Natural killer cell (primary cell): ENCODE measurements at places on chromosomes 3 and 15.

- DNase-seq, result no peak
These were observed 189.2 kb downstream of the TP63 start for GRCh38 chr3:189820365-189820720.

- DNase-seq, result no peak
These were observed 417.4 kb upstream of the NAALADL2 start for GRCh38 chr3:174441588-174442301.

DNA sequence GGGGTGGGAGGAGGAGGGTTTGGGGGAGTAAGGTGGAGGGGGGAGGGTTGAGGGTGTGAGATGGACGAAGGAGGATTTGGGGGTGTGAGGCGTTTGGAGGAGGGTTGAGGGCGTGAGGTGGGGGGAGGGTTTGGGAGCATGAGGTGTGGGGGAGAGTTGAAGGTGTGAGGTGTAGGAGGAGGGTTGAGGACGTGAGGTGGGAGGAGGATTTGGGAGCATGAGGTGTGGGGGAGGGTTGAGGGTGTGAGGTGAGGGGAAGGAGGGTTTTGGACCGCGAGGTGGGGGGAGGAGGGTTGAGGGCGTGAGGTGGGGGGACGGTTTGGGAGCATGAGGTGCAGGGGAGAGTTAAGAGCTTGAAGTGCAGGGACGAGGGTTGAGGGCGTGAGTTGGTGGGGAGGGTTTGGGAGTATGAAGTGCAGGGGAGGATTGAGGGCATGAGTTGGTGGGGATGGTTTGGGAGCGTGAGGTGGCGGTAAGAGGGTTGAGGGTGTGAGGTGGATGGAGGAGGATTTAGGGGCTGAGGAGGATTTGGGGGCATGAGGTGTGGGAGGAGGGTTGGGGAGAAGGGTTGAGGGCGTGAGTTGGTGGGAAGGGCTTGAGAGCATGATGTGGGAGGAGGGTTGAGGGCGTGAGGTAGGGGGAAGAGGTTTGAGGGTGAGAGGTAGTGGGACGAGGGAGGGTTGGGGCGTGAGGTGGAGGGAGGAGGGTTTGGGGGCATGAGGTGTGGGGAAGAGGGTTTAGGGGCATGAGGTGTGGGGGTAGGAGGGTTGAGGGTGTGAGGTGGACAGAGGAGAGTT, 1.2 kb downstream of the MLF1 start:
- no peak for DNase-seq

DNA sequence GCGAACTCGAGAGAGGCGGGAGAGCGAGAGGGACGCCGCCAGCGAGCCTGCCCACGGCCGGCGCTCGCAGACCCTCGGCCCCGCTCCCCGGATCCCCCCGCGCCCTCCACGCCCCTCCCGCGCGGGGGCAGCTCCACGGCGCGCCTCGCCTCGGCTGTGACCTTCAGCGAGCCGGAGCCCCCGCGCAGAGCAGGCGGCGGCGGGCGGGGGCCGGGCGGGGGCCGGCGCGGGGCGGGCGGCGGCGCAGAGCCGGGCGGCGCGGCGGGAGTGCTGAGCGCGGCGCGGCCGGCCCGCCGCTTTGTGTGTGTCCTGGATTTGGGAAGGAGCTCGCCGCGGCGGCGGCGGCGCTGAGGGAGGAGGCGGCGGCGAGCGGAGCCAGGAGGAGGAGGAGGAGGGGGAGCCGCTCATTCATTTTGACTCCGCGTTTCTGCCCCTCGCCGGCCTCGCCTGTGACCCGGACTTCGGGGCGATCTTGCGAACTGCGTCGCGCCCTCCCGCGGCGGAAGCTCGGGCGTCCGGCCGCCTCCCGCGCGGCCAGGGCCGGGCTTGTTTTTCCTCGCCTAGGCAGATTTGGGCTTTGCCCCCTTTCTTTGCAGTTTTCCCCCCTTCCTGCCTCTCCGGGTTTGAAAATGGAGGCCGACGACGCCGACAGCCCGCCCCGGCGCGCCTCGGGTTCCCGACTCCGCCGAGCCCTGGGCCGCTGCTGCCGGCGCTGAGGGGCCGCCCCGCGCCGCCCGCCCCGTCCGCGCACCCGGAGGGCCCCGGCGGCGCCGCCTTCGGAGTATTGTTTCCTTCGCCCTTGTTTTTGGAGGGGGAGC, 524 bp downstream of the IGF1R start:
- DNase-seq, result peak; percentile 35

GRCh38 chr3:171383206-171384018, 76.8 kb downstream of the TNIK start:
- no peak for DNase-seq

- no peak for DNase-seq
These were observed 241.9 kb upstream of the ST8SIA2 start for GRCh38 chr15:92151741-92152140.

GRCh38 chr3:8942115-8942514, 21.2 kb downstream of the RAD18 start:
- no peak for DNase-seq

- DNase-seq, result no peak
These were observed 253.8 kb downstream of the NTRK3 start for GRCh38 chr15:88002706-88003105.

DNA sequence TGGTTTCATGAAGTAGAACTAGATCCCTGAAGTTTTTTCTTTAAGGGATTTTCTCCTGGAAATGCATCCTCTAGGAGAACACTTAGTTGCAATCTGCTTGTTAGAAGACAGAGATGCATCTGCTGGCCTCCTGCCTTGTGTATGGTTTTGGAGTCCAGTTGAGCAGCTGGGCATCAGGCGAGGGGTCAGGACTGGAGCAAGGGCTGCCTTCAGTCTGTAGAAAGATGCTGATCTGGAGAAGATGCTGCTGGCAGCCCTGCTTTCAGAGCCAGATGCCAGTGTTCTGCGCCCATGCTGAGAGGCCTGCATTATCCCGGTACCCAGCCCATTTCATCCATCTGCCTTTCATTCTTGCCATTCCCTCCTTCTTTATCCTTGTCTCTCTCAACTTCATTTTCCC, 77.4 kb downstream of the CHCHD6 start:
- no peak for DNase-seq

- DNase-seq, result no peak
These were observed 23.9 kb upstream of the RYK start for GRCh38 chr3:134274571-134274970.
